Muscle of arm (tissue), 14 donors: ENCODE measurements at places on chromosomes 5 and 9.
A peak's percentile ranks its signal among the peaks of the same experiment; 100 is the strongest.

GRCh38 chr5:163434401-163434866, 3.0 kb upstream of the CCNG1 start:
- no peak for DNase-seq

GRCh38 chr5:177427211-177427822, 841 bp downstream of the GRK6 start:
- no peak for DNase-seq

DNA sequence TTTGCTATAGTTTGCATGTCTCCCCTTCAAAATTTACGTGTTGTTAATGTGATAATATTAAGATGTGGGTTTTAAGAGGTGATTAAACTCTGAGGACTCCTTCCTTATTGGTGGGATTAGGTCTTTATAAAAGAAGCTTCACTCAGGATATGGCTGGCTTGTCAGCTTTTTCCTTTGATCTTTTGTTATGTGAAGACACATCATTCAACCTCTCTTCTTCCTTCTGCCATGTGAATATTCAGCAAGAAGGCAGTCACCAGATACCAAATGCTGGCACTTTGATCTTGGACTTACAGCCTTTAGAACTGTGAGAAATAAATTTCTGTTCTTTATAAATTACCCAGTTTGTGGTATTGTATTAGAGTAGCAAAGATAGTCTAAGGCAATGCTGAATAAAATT, 855.9 kb upstream of the CDH10 start:
- no peak for DNase-seq

DNA sequence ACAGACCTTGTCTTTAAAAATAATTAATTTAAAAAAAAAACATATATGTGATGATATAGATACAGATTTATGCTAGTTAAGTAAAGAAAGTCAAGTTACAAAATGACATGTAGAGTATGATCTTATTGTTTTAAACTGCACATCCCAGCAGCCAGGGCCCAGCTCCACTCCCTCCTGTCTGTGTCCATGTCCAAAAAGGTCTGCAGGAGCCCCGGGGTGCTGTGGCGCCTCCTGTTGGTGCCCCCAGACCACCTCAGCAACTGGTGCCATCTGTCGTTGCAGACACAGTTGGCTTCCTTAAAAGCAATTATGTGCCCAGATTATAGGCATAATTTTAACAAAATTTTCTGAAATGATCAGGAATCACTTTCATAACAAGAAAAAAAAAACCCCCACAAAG, 33.3 kb downstream of the IPPK start:
- no peak for DNase-seq

DNA sequence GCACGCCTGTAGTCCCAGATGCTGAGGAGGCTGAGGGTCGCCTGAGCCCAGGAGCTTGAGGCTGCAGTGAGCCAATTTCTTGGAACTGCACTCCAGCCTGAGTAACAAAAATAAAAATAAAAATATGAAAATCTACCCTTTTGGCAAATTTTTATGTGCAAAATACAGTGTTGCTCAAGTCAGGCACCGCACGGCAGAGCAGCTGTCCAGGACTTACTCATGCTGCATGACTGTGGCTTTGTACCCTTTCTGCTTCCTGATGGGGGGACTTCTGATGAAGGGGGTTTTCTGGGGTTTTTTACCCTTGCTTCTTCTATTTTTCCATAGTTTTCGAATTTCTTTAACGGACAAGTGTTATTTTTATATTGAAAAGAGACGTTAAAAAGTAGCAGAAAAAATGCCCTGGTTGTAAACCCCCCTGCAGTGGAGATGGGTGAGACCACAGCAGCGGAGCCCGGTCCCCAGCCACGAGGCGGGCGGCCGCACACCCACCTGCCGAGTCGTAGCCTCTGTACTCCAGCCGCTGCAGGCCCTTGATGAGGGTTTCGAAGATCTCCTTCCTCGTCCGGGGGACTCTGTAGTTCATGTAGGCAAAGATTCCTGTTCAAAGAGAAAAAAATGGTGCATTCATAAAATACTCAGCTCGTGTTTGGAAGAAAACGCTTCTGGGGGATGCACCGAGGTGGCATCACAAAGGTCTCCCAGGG, 15.0 kb downstream of the GFPT2 start:
- no peak for DNase-seq

DNA sequence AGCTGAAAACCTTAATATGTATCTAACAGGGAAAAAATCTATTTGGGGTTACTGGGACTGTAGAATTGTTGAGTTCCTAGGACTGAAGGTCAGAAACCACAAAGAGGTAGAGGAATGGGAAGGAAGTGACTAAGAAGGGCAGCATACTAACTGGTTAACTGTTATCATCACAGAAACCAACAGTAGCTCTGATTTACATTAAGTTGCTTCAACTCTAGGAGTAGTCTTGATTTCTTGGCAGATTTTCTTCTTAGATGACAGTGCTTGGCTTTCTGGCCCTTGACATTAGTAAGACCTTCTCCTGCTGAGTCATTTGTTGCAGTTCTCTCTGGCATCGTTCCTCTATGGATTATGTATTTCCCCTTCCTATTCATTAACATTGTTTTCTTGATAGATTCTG, 116.1 kb upstream of the RASA1 start:
- no peak for DNase-seq

- no peak for DNase-seq
Measured at GRCh38 chr9:131810351-131811170, 70.7 kb upstream of the RAPGEF1 start.

DNA sequence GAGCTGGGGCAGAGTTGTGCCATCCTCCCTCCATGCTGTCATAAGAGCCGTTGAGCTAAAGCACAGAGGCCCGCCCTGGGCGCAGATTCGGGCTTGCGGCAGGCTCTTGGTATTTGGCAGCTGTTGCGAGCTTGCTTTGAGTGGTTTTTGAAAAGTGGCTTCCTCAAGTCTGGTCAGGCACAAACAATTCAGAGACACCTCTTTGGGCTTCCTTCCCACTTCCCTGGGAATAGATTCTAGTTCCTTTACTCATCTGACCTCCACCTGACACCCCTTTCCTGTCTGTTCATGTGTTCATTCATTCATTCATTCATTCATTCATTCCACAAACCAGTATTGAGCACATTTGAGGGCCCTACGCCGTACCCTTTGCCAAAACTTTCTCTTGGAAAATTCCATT, 27.4 kb downstream of the NCS1 start:
- no peak for DNase-seq

DNA sequence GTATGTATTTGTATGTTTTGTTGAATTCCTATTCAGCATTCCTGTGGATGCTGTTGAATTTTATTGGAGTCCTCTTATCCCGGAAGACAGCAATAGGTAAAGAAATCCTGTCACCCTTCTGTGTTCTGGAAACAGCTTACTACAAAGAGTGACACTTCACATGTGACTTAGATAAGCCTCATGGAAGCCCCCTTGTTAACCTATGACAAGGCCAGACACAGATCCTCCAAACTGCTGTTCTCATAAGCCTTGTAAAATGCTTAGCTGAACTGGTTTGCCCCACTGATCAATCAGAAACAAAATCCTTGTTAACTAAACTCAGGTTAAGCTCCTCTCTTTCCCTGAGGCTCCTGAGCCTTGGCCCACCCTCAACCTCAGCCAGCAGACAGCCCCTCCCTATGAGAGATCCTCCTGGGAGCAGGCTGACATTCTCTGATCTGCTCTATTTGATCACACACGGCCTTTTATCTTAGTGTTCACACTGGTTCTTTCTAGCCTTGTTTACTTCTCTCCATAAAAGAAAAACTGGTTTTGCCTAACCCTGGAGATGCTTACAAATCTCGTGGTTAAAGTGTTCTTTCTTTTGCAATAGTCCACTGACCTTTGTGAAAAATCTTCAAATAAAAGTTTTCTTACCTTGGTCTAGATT, 29.4 kb upstream of the ATP6V1G1 start:
- no peak for DNase-seq

DNA sequence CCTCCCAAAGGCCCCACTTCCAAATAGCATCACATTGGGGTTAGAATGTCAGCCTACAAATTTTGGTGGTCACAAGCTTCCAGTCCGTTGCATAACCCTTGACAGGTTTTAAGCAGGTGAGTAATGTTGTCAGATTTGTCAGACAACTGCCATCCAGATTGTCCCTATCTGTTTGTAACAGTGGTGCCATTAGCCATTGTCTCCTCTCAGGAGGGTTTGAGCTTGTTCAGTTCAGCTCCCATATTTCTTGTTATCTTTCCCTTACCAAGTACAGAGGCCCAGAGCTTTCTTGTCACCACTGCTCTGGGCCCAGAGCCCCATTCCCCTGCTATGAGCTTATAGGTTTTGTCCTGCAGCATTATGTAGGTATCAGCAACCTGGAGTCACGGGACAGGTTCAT, 14.8 kb upstream of the GSN start:
- no peak for DNase-seq

- DNase-seq, result no peak
Measured at GRCh38 chr9:32403567-32404260, 19.3 kb downstream of the ACO1 start.

DNA sequence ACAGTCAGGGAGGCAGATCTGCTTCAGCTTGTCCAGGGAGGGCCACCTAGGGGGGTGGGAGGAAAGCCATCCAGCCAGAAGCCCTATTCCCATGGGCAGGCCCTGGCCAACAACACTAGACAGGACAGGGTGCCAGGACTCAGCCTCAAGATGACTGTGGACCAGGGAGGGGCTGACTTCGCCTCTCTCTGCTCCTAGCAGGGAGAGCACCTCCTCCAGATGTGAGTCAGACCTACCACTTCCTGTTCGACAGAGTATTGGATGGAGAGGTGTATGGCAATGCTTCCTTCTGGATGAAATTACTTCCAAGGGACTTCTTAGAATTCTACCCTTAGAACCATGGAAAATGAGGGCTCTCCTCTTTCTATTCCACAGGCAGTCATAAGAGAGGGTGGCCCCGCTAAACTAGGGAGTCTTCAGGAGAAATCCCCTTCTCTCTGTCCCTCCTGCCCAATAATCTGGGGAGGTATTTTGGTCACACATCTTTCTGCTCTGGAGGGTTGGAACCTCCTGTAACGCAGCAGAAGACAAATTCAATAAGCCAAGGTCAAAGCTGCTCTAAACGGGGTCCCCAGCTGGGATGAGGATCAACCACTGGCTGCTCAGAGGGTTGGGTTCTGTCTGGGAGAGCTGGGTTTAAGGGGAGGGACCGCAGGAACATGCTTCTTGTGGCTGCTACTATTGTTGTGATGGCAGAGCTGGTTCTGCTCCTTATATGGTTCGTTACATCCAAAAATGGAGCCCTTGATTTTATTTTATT, 23.2 kb upstream of the RCL1 start:
- DNase-seq, result no peak

- DNase-seq, result no peak
Measured at GRCh38 chr5:69492391-69492922, at the start of gene OCLN. OCLN (plus strand) TSS chr5:69492790; CDS start chr5:69504245, 11,455 bp downstream.

- no peak for DNase-seq
Measured at GRCh38 chr9:82903503-82903902, 159.4 kb downstream of the RASEF start.

DNA sequence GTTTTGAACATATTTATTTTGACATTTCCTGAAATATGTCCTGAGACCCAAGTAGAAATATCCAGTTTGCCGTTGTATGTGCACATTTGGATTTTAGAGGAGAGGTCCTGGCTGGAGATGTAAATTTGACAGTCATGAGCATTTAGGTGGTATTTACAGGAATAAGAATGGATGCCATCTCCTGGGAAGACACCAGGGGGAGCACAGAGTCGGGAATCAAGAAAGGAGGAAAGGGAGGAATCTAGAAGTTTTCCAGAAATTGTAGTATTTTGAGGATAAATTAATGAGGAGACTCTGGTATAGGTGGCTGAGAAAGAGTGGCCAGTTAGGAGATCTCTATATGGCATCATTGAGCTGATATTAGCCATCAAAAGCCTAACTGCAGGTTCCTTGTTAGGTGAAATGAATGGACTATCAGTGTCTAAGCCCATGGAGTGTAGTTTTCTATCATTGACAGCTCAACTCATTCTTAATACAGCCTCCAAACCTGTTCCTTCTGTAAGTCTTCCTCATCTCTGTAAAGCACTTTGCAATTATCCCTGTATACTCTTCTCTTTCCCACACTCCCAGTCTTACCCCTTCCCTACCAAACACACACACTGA, 7.2 kb downstream of the GAPT start:
- peak; percentile 38 for DNase-seq

- DNase-seq, result no peak
Measured at GRCh38 chr9:7119612-7120011, 361.8 kb downstream of the KDM4C start.

- no peak for DNase-seq
Measured at GRCh38 chr5:135225856-135226560, 173.0 kb downstream of the MACROH2A1 start.

- DNase-seq, result peak; percentile 67
Measured at GRCh38 chr9:136640171-136641111, 22.3 kb upstream of the EGFL7 start.

GRCh38 chr5:96381526-96381925, 51.5 kb downstream of the PCSK1 start:
- no peak for DNase-seq

- DNase-seq, result no peak
Measured at GRCh38 chr9:110950041-110950645, 88.1 kb downstream of the LPAR1 start.

GRCh38 chr5:125536095-125536494, 789.7 kb upstream of the ZNF608 start:
- no peak for DNase-seq

DNA sequence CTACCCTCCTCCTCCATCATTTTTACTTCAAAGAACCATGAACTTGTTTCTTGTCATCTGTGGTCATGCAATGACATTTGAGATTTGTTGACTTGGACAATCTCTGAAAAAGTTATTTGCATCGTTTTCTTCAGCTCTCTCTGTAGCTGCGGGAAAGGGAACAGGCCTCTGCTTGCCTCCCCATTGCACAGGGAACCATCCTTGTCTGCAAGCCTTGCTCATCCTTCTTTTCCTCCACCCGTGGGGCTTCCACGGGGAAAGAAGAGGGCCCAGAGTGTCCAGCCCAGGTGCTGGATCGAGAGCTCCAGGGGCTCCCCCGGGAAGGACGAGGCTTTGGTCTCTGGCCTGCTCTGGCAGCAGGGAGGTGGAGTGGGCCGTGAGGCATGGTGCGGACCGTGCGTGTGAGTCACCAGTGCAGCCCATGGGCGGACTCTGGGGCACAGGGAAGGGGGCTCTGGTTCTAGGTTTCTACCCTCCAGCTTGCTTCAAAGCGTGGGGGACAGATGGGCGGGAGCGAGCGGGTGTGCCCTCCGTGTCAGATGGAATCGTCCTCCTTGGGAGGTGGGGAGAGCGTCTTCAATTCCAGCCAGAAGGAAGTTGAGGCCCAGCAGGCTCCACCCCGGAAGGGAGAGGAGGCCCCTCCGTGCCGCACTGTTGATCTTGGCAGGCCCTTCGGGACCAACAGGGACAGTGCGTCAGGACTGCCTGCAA, 6.0 kb upstream of the IRX4 start:
- DNase-seq, result no peak

DNA sequence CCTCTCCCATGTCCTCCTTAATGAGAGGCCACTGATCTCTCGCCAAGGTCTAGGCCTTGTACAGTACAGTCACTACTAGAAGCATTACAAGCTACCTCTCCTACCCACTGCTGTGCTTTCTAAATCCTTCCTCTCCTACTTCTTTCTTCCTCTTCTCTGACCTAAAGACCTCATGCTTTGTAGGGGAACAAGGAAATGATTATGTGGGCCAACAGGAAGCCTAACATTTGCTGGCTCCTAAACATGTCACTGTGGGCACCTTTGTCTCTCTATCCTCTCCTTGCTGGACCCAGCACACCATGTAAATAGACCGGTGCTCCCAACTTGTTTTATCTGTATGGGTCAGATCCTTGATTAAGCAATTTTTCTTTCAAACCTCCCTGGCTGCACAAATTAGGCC, 16.7 kb downstream of the SLC28A3 start:
- DNase-seq, result no peak

GRCh38 chr5:6831678-6832671, 118.7 kb downstream of the TENT4A start:
- no peak for DNase-seq
